ENCODE measurements at places on chromosomes 16 and 17.
A peak's percentile ranks its signal among the peaks of the same experiment; 100 is the strongest.

GRCh38 chr16:17768257-17768656 lies 297.5 kb upstream of the XYLT1 start:
- DNase-seq, result peak; percentile 82

DNA sequence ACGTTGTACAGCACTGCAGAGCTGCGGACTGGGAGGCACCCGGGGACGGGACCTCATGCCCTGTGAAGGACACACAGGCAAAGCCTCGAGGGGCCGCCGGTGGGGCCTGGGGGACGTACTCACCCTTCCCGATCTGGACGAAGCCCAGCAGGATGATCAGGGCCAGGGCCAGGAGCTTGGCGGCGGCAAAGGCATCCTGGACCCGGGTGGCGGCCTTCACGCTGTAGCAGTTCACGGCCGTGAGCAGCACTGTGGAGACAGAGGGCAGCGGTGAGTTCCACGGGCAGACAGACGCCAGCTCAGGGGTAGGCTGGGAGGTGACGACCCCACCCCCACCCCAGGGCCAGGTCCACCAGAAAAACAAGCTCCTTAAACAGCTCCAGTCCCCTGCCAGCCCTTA lies 17.7 kb downstream of the SLC7A5 start:
- DNase-seq, result no peak

- no peak for DNase-seq
These were observed 3.7 kb upstream of the CACNA1G start for GRCh38 chr17:50556803-50557202.

DNA sequence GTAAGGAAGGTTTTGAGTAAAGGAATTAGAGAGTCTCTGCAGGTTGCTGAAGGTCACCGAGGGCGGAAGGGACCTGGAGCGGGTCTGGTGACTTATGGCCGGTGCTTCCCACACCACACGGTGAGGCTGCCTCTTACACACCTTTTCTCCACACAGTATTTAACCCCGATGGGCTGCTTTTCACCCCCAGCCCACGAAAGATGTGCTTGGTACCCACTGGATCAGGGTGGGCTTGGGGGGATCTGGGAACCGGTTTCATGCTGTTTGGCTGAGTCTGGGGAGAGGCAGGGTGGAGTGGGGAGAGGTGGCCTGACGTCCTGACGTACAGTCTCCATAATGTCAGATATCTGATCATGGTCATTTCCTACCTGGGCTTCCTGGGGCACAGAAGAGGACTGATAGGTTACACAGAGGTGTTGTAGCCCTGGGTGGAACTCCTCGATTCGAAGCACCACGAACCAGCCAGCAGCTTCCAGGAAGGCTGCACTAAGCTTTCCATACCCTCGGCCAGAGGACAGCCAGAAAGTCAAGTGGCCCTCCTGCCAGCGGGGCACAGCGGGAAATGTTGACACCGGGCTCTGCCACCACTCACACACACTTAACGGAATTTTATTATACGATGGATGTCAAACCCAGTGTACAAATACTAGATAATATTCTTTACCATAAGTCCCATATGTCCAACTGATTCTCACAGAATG lies 34.0 kb downstream of the OR1D5 start:
- no peak for DNase-seq

DNA sequence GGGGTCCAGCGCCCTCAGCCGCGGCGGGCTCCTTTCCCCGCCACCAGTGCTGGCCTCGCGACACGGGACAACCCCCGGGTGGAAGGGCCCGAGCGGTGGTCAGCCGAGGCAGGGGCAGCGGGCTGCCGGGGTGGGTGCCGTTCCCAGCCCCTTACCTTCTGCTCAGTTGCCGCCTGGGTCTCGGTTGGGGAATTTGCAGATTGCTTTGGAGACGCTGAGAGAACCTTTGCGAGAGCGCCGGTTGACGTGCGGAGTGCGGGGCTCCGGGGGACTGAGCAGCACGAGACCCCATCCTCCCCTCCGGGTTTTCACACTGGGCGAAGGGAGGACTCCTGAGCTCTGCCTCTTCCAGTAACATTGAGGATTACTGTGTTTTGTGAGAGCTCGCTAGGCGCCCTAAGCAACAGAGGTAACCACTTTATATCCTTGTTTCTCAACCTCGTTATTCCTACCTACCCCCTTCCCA lies 381 bp downstream of the CTNS start:
- no peak for DNase-seq

GRCh38 chr16:80389338-80389737 lies 151.5 kb upstream of the DYNLRB2 start:
- no peak for DNase-seq

DNA sequence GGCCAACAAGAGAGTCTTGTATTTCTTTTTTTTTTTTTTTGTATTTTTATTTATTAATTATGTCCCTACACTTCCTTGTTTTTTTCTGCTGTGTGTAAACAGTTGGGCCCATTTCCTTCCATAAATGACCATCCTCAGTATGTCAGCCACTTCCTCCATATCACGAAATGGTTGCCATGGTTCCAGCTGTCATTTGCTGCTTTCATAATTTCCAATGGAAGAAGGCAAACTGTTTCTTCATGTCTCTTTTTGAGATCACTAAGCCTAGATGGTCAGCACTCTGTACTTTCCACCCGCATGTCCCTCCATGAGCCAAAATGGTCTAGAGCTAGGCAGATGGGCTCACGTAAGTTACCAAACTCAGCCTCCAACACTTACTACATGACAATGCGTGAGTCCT lies 133.5 kb upstream of the FOXF1 start:
- no peak for DNase-seq

DNA sequence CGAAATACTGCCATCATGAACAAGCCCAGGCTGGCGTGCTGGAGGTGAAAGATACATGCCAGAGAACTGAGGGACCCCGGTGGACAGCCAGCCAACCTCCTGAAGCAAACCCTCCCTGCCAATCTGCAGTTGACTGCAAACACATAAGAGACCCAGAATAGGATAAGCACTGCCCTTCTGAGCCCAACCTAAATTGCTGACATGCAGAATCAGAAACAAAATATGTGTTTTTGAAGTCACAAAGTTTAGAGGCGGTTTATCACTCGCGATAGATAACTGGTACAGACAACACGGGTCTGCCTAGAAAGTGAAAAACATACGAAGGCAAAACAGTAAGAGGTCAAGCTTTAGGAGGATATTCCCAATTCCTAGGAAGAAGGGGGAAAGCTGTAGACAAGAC lies 14.6 kb downstream of the TOX3 start:
- DNase-seq, result no peak

- DNase-seq, result no peak
These were observed 716 bp downstream of the TK1 start for GRCh38 chr17:78185981-78186691.
